Stimulated activated CD8-positive, alpha-beta memory T cell treated with anti-CD3 and anti-CD28 coated beads, Interleukin-2, amount 100 ng/mL, for 1 hour (primary cell): ENCODE measurements at places on chromosomes 3 and 15.

DNA sequence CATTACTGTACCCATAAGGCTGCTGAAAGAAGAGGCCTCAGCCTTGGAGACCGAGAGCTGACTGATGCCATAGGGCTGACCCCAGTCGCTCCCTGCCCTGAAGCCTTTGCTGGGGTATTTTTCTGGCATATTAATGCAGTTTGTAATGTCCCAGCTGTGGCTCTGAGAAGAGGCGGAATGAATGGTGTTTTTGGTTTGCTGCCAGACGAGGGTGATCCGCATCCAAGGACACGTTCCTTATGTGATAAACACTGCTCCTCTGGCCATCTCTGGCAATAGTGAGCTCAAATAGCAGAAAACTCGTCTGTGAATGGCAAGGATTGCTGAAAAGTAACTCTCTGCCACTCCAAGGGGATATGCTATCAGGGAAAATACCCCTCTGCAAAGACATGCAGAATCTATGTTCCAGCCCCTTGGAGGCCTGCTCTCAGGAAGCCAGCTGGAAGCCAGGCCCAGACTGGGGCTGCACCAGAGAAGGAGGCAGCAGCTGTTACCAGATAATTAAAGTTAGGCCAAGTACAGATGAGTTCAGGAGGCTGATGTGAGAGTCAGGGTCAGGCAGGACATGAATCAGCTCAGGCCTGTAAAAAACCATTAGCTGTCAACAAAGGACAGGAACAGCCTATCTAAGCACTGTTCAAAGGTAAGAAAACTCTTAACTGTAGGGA is 28.9 kb upstream of the KLHL6 start:
- no peak for DNase-seq

- no peak for DNase-seq
These were observed 91.6 kb downstream of the NR2F2 start for GRCh38 chr15:96422125-96422524.

GRCh38 chr3:132781922-132782321 is 59.7 kb upstream of the NPHP3 start:
- DNase-seq: no peak

DNA sequence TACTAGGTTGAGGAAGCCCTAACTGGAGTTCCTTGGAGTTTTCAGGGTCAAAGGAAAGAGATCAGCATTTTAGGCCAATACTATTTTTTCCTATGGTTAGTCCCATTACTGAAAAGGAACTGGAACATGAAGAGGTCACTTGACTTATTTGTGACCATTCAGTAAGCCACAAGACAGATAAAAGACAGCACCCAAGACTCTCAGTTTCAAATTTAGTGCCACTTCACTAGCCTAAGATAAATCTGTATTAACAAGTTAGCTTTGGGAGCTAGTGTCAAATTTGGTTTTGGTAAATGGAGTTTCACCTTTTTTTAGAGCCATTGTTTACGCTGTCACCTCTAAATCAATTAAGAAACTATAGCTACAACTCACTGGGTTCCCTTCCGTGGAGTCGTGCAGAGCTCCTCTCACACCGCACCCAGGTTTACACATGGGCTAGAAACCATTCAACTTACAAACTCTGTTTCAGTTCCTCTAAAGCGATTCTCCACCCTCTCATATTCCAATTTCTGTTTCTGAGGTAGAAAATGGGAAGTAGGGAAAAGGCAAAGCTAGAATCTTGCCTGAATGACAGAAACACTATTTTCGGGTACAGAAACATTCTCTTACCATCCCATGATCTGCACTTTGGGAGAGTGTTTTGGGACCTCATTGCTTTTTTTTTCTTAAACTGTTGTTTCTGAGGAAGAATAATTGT is 14.4 kb downstream of the CCDC32 start:
- no peak for DNase-seq

DNA sequence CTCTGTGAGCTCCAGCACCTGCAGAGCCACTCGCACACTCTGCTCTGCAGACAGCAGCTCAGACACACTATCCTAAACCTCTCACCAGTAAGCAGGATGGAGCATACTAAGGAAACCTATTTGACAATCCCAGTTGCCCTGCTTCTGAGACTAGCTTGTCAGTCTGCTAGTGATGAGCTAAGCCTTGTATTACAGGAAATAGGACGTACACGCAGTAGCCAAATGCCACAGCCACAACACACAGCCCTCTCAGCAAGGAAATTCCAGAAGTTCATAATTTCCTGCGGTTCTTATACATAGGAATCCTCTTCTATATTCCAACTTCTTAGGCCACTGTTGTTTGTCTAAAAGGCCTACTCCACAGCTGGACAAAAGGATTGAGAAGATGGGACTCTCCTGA is 74.5 kb downstream of the MYLK start:
- no peak for DNase-seq

DNA sequence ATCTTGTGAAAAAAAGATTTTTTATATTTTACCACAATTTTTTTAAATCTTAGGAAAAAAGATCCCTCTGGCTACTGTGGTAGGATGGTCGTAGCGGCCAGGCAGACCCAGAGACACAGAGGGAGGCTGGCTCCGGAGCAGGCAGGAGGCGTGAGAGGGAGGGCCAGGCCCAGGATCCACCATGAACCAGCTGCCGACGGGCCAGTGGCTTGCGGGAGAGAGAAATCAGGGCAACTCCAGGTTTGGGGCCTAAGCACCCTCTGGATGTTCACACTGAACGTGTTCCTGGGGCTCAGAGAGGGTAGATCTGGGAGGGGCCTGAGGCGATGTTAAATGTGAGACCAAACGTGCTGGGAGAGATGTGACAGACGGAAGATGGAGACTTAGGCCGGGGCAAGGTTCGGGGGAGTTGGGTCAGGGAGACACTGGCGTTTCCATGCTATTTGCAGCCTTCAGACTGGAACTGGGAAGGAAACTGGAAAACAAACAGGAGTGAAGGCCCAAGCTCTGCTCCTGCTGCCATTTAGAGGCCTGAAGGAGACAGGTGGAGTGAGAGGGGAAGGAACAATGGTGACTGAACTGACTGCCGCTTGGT is 1.6 kb upstream of the VILL start:
- DNase-seq: no peak

GRCh38 chr3:186132487-186132886 is 23.6 kb upstream of the ETV5 start:
- no peak for DNase-seq

GRCh38 chr3:172559020-172559419 is 35.8 kb upstream of the TNFSF10 start:
- no peak for DNase-seq

DNA sequence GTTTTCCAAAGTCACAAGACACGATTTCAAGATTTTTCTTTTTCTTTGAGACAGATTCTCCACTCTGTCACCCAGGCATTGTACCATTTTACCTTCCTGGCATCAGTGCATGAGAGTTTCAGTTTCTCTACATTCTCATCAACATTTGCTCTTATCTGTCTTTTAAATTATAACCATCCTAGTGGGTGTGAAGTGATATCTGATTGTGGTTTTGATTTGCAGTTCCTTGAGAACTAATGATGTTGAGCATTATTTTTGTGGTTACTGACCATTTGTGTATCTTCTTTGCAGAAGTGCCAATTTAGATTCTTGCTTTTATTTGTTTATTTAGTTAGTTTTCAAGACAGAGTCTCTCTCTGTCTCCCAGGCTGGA is 41.2 kb downstream of the ADIPOQ start:
- DNase-seq: no peak

DNA sequence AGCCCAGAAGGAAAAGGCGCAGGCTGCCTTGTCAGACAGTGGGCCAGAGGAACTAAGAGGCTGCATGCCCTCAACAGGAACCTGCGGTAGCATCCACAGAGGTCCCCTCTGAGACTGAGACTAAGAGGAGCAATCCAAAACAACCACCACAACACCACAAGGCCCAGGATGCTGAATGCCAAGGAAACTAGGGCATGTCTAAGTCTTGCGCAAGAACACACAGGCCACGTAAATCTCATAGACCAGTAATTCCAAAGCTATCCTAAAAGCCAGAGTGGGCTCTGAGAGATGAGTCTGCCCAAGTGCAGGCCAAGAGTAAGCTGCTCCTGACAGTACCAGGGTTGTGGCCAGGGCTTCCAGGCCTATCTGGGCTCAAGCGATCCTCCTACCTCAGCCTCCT is 12.9 kb downstream of the MON1A start:
- DNase-seq: no peak

DNA sequence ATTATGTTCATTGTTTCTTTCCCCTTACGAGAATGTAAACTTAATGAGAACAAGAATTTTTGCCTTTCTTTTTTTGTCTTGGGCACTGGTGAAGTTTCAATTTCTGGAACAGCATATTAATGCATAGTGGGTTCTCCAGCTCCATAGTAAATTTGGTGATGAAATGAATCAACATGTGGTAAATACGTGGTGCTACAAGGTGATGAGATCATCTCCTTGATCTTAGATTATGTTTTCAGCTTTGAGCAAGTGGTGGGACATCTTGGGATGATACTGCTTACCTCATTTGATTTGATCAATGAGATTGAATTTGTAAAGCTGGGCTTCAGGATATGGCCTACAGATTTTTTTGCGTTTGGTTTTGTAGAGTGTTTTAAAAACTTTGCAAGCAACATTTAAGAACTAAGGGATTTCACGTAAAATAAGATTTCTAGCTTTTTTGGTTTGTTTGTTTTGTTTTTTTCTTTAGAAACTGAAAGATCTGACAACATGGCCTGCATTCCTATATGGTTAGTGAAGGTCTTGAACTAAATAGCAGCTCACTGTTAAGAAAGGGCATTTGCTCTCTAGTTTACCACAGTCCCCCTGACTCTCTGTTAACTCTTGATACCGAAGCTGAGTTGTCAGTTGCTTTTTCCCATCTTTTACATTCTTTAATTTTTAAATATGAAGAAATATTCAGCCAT is 45.6 kb downstream of the FNDC3B start:
- DNase-seq: no peak

- no peak for DNase-seq
These were observed 3.2 kb downstream of the EIF1B start for GRCh38 chr3:40312661-40313226.

- no peak for DNase-seq
These were observed 7.8 kb upstream of the SLC6A11 start for GRCh38 chr3:10808130-10808735.

- DNase-seq: no peak
These were observed 413 bp downstream of the NUSAP1 start for GRCh38 chr15:41333026-41333562.

GRCh38 chr3:21825684-21826083 is 74.7 kb upstream of the ZNF385D start:
- DNase-seq: no peak

DNA sequence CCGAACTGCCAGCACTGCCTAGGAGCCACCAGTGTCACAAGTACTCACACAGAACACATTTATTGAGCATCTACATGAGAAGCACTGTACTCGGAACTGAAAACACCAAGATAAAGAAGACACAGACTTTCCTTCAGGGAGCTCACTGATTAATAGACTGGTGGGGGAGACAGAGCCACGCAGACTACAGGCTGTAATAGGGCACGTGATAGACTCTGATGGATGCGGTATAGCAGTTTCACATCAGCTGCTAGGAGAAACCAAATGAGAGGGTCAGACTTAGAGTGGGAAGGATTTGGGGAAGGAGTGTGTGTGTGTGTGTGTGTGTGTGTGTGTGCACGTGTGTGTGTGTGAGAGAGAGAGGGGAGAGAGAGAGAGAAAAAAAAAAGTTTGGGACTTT is 12.1 kb downstream of the EPHB1 start:
- no peak for DNase-seq

GRCh38 chr15:68816158-68816557 is 4.5 kb downstream of the ANP32A start:
- DNase-seq: no peak

DNA sequence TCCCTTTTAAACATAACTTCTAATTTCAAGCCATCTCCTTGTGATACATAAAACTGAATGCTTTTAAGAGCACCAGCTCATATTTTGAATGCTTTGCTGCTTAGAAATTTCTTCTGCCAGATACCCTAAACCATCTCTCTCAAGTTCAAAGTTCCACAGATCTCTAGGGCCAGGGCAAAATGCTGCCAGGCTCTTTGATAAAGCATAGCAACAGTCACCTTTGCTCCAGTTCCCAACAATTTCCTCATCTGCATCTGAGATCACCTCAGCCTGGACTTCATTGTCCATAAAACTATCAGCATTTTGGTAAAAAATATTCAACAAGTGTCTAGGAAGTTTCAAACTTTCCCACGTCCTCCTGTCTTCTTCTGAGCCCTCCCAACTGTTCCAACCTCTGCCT is 17.5 kb downstream of the OSTN start:
- no peak for DNase-seq

DNA sequence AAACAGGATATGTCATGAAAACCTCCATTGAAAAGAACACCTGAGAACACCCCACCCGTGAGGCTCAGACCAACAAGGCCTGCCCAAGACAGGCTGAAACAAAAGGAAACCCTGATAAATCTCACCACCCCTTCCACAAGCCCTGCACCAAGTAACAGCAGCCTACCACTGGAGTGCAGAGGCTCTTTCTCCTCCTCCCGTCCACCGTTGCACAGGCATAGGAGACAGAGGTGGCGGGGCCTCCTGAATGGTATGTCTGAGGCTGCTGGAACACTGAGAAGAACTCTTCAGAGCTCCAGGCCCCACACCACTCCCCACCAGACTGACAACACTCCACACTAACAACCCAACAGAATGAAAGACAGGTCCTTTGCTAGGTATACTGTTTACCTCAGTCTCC is 21.4 kb downstream of the CHDH start:
- no peak for DNase-seq

GRCh38 chr15:73844356-73844755 is 29.0 kb upstream of the TBC1D21 start:
- DNase-seq: no peak

DNA sequence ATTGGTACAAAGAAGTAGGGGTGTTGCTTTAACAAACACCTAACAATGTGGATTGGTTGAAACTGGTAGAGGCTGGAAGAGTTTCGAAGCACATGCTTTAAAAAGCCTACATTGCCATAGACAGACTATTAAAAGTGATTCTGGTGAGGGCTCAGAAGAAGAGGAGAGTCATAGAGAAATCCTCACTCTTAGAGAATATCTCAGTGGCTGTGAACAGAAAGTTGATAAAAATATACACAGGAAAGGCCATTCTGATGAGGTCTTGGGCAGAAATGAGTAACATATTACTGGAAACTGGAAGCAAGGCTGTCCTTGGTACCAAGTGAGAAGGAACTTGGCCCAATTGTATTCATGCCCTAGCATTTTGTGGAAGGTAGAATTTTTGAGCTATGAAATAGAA is 173.7 kb upstream of the CRBN start:
- no peak for DNase-seq

DNA sequence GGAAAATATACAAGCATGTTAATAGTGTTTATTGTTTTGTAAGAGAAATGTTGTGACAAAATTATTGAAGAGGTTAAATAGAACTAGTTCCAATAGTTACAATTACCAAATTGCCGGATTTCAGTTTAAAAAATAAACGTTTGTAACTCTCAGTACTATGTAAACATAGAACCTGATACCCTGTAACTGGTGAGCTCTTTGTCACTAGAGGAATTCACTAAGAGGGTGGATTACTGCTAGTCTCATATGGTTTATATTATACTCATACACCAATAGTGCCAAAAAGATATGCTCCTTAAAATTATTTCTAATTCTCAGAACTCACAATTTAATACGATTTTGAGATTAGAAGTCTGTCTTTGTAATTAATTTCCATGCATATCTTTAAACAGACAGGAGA is 7.6 kb upstream of the GMNC start:
- DNase-seq: no peak

- no peak for DNase-seq
These were observed 17.3 kb upstream of the CDCP1 start for GRCh38 chr3:45163481-45163880.
